Fibroblast of lung (primary cell): ENCODE measurements at places on chromosomes 4 and X.

DNA sequence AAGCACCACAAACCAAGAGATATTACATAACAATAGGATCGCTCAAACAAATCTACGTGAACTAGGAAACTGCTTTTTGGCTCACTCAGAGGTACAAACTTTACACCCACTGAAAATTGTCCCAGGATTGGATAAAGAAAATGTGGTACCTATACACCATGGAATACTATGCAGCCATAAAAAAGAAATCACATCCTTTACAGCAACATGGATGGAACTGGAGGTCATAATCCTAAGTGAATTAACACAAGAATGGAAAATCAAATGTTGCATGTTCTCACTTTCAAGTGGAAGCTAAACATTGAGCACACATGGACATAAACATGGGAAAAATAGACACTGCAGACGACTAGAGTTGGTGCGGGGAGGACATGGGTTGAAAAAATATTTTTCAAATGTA lies 207.8 kb downstream of the CBR4 start:
- DNase-seq, result no peak

- DNase-seq, result no peak
Measured at GRCh38 chrX:111035256-111035655, 60.7 kb upstream of the PAK3 start.

GRCh38 chr4:52234561-52235440 lies 183.7 kb downstream of the SPATA18 start:
- peak; percentile 56 for DNase-seq

DNA sequence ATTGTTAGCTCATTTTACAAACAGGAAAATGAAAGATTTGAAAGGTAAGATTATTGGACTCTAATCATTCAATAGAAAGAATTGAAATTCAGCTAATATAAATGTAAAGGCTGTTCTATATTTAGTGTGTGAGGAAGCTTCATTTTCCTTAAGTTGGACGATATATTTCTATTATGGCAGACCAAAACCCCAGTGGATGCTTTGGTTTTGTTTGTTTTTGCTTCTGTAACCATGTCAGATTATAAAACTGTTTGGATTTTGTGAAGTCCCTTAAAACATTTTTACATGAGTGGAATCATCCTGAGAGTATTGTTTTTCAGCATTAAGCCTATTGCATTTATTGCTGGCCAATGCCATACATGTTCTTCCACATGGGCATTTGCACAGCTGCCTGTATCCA lies 110.2 kb upstream of the ENPEP start:
- no peak for DNase-seq

GRCh38 chr4:183431614-183432013 lies 12.8 kb upstream of the CDKN2AIP start:
- DNase-seq, result no peak

DNA sequence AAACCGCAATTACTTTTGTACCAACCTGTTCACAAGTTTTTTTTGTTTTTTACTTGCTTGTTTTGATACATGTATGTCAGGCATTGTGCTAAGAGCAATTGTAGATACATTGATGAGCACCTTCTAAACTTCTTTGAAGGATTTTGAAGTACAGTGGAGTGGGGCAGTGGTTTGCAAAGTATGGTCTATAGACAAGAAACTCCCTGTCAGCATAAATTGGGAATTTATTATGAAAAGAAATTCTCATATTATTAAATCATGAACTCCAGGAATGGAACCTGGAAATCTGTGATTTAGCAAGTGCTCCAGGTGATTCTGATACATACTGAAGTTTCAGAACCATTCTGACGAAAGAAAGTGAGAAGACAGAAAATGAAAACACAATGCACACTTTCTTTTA lies 733.4 kb downstream of the C4orf33 start:
- DNase-seq, result no peak

GRCh38 chr4:7941111-7941964 lies 1.7 kb upstream of the AFAP1 start:
- no peak for DNase-seq

- DNase-seq, result no peak
Measured at GRCh38 chr4:87209182-87209581, 11.2 kb downstream of the KLHL8 start.

GRCh38 chr4:4387531-4388310 lies 819 bp downstream of the NSG1 start:
- no peak for DNase-seq

DNA sequence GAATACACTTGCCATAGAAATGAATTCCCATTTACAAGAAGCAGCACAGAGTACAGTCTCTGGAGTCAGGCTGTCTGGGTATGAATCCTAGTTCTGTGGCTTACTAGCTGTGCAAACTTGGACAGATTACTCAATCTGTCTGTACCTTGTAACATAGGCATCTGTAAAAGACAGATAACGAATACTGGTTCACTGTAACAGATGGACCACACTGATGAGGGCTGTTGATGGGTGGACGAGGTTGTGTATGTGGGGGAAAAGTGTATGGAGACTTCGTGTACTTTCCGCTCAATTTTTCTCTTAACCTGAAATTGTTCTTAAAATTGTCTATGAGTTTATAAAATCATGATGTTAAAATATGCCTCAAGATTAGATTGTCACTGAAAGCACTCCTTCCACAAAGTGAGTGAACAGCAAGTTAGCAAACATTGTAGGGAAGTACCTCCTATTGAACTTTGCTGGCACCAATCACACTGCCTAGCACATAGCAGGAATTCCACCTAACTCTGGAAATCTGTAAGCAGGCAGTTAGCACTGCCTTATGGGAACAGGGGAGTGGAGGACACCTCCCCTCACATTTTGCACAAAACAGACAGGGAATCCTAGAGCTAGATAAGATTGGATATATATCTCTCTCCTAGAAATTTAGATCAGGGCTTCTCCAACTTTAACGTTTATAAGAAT lies 6.5 kb upstream of the EXOSC9 start:
- peak; percentile 41 for DNase-seq

DNA sequence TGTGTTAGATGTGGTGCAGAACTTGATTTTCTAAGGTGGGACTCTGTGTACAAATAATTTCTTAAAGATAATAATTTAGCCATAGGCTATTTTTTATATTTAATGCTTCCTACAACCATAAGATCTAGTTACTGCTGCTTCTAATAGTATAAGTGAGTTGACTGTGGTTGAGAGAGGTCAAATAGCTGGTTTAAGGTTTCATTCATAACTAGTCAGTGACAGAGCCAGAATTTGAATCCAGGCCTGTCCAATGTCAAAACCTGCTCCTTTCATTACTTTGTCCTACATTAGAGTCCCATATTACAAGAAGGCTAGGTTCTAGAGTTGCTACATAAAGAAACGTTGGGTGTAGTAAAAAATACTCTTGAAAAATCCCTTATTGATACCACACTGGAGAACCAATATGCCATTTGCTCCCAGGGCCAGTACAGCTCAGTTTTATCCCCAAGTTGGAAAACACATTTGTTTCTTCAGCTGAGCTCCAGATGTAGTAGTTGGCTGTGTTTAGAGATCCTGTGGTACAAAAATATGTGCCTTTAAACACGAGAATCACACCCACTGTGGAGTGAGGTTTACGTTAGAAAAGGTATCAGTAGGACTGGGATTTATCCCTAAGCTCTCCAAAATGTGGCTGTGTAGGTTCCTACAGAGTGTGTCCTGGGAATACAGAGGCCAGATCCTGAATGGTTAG lies 84.3 kb downstream of the REPS2 start:
- peak; percentile 81 for DNase-seq

DNA sequence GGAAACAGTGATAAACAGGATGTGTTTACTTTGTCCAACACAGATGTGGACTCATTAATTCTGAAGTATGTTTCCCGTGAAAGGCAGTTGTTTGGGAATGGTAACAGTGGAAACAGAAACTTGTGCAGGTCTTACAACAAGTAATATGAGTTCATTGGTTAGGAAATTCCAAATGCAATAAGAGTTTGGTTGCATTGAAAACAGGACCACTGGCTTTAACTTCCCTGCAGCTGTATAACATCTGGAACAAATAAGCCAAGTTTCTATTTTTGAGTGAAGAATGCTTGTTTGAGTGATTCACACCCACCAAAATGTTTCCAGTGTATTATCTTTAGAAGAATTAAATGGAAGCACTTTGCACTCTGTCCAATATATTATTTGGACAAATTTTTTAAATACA lies 82.4 kb upstream of the BMP3 start:
- peak; percentile 13 for DNase-seq

GRCh38 chr4:94519925-94520789 lies 68.4 kb downstream of the PDLIM5 start:
- no peak for DNase-seq

DNA sequence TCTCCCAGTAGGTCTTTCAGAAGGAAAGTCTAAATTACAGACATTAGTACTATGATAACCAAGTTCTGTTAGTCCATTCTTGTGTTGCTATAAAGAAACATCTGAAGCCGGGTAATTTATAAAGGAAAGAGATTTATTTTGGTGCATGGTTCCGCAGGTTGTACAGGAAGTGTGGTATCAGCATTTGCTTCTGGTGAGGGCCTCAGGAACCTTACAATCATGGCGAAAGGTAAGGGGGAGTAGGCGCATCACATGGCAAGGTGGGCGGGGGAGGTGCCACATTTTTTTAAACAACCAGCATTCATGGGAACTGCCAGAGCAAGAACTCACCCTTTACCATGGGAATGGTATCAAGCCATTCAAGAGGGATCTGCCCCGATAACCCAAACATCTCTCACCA lies 26.2 kb upstream of the USP46 start:
- DNase-seq, result no peak

DNA sequence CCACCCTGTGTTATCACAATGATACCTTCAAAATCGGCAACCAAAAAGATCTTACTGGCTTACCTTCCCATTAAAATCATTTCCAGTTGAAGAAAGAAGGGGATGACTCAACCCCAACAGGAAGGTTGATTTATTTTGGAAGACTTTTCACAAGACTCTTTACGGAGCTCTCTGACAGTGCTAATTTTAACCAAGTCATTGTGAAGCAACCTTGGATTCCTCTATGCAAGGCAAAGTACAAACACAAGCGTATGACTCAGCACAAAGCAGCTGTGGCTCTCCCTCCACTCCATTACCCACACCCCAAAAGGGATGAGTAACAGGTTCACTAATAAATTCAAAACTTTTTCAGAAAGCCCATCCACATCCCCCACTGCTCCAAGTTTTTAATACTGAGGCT lies 213.8 kb upstream of the FGF13 start:
- peak; percentile 87 for DNase-seq

- DNase-seq, result no peak
Measured at GRCh38 chr4:114494246-114494803, 104.3 kb upstream of the UGT8 start.

- DNase-seq, result no peak
Measured at GRCh38 chr4:172822331-172822730, 346.3 kb upstream of the GALNT7 start.

DNA sequence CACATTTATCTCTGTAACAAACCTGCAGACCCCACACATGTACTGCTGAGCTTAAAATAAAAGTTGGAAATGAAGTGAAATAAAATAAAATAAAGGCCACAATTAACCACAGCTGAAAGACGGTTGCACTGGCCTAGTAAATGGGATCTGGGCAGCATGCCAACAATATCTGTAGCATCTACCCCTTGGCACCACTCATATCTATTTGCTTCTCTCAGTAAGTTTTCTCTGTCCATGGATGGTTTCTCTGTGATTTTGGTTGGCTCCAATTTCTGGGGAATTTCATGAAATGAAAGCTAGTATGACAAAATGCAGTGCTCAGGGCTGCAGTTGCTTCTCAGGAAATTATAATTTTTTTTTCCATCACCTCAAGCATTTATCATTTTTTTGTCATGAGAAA lies 172.0 kb upstream of the IL15 start:
- no peak for DNase-seq

GRCh38 chr4:7390906-7391636 lies 43.7 kb downstream of the PSAPL1 start:
- DNase-seq, result no peak

- DNase-seq, result no peak
Measured at GRCh38 chr4:156568484-156568883, 403.1 kb downstream of the PDGFC start.

DNA sequence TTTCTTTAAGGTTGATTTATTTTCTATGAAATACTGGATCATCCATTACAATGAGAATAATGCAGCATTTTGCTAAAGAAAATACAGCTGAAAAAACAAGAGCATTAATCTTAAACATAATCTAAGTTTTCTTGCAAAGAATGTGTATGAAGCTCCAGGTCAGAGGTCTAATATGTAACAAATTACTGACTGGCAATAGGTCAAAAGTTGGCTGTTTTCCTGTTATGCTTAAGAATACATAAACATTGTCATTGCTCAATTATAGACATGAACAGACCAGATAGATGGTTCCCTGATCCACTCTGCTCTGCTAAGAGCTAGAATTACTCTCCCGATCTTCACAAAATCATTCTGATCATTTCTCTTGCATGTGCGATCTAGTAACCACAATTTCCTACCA lies 718.6 kb downstream of the PDHA2 start:
- DNase-seq, result no peak

DNA sequence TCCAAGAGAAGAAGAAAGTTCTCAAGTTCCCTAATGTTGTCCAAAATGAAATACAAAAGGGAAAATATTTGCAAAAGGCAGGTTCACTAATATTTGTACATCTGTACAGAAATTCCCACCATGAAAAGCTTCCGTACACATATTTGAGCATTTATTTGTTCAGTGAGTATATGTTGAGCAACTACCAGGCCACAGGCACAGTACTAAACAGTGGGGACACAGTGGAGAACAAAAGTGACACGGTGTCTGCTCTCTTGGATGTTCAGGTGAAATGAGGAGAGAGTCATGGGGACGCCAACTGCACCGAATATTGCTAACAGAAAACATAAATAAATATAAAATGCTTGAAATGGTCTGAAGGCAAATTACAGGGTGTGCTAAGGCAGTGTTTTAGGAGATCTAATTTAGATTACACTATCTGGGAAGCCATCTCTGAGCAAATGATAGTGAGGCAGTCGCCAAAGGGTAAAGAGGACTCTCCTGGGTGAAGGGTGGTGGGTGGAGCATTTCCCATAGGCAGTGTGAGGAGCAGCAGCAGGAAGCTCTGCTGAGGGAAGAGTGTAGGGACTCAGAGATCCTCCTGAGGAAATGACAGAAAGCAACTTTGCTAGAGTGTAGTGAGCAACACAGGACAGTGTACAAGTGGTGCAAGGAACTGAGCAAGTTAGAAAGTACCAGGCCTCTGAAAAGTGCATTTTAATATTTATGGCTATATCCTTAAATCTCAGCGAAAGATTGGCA lies 375.2 kb downstream of the GALNTL6 start:
- no peak for DNase-seq

DNA sequence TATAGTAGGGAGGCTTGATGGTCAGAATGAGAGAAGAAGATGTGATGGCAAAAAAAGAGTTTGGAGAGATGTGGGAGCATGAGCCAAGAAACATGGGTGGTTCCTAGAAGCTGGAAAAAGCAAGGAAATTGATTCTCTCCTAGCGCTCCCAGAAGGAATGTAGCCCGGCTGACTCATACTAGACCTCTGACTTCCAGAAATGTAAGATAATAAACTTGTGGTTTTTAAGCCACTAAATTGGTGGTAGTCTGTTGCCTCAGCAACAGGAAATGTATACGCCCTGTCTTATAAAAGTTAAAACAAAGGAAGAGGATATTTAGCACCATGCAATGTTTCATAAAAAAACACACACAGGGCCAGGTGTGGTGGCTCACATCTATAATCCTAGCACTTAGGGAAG lies 182.7 kb upstream of the PCDH7 start:
- DNase-seq, result peak; percentile 91

GRCh38 chr4:77493829-77494551 lies 111.6 kb upstream of the CXCL13 start:
- DNase-seq, result no peak

- DNase-seq, result peak; percentile 60
Measured at GRCh38 chrX:51614353-51615012, 4.2 kb downstream of the CENPVL3 start.

- DNase-seq, result no peak
Measured at GRCh38 chr4:173246719-173247118, 78.1 kb downstream of the GALNT7 start.
